ENCODE measurements at places on chromosomes 5 and 9. TPM values are rescaled to one million over a fixed set of nuclear protein-coding genes. Genes with fewer than 3 reads are reported as not detected.

DNA sequence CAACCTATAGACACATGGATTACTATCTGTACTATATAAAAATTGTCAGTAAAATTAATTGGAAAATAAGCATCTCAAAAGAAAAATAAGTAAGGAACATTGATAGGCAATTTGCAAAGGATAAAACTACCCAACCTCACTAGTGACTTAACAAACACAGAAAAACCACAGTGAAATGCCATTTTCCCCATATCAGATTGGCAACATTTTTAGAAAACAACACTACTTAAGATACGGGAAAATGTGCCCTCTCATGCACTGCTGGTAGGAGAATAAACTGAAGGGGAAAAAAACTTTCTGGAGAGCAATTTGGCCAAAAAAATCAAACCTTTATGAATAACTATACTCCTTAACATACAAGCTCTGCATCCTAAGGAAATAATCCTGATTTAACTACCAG lies 254.0 kb downstream of the DEPDC1B start:
- no peak for DNase-seq

GRCh38 chr9:31275419-31275818 lies 1109.0 kb upstream of the ACO1 start:
- DNase-seq = no peak

DNA sequence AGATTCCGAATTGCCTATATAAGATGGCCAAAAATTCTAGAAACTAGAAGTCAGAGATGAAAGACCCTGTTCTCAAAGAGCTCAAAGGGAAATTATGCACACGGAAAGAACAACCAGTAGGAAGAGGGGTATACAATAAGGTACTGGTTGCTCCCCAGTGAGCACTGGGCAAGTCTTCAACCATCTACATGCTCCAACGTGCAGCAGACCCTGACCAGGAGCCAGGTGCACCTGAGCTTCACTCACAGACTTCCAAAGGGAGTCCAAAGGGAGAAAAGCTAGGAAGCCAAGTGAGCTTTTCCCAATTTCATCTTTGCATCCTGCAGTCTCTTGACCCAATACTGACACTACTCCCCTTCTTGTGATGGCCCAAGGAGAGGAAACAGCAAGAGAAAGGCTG lies 3.9 kb downstream of the REEP5 start:
- DNase-seq = no peak

- no peak for DNase-seq
Observed at GRCh38 chr5:114435885-114436299, 74.0 kb downstream of the KCNN2 start.

GRCh38 chr5:104412649-104413240 lies 850.2 kb upstream of the NUDT12 start:
- DNase-seq = no peak

GRCh38 chr9:114588210-114588609 lies 641 bp downstream of the ATP6V1G1 start:
- no peak for DNase-seq

DNA sequence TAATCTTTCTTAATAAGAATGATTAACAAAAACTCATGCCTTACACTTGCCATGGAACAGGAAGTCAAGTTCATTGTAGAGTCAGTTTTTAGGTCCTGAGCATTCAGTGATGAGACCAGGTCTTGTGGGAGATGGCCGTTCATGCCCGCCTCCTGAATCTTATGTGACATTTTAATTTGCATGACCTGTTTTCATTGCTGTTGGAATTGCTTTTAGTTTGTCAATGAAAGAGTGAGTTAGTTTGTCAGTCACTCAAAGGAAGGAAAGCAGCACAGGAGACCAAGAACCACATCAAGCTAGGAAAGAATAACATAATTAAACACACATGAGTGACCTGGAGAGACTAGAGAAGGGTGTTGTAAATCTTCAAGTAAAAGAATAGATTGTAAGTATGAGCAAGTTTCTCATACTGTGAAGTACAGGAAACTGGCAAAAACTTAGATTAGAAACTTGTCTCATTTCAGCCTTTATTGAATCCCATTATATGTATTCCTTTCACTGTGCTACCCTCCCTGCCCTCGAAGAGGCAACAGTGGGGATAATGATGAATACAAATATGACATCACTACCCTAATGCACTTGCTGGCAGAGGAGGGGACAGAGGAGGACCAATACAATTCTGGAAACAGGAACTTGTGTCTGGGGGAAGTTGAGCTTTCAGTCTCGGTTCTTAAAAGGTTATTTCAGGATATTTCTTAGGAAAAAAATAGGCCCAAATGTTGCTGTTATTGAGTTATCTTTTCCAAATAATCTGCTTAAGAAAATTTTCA lies 64.3 kb upstream of the C6 start:
- no peak for DNase-seq

GRCh38 chr5:96157841-96158291 lies 196.2 kb upstream of the ELL2 start:
- DNase-seq = no peak

DNA sequence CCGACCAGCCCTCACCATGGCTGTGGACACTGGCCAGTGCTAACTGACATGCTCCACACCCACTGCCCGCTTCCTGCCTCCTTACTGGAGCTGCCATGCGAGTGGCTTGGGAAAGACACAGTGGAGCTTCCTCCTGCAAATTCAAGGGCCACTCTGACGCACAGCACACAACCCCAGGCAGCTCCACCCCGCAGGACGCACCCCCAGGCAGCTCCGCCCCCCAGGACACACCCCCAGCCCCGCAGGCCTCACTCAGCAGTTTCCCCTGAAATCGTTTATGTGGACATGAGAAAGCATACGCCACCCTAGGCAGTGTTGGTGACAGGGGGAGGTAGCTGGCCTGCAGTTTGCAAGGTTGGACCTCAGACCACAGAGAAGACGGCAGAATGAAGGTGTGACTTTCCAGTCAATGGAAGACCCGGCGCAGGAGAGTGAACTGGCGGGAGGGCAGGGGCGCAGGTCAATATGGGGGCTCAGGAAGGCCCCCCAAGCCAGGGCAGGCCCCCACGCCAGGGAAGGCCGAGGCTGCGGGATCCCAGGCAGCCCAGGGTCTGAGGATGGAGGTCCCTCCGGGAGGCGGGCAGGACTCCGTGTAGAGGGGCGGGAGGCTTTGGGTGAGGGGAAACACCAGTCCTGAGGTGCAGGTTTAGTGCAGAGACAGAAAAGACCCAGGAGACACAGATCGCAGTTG lies 21.6 kb downstream of the LPCAT1 start:
- DNase-seq = no peak

DNA sequence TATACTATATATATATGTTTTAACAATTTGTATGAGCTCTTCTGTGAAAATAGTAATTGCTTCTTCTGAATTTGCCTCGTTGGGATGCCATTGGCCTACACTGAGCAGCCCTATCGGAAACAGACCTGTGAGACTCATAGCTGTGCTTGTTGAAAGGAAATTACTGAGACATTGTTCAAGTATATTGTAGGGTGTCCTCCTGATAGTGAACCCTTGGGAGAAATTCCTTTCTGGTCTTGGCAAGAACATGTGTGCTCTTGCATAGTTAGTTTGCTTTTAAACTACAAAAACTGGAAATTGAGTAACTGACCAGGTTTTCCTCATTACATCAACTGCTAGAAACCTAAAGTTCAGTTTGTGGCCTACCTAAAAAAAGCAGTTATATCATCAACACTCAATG lies 160.9 kb downstream of the LURAP1L start:
- DNase-seq = no peak

The TUSC1 gene
- polyA plus RNA-seq = 3.6 TPM

The ASPN gene
- 1.1 TPM for polyA plus RNA-seq

The MLANA gene
- polyA plus RNA-seq = not detected

The GOLM1 gene
- 75.0 TPM for polyA plus RNA-seq

The ST8SIA4 gene
- 0.02 TPM for polyA plus RNA-seq

The FAT2 gene
- 0.01 TPM for polyA plus RNA-seq

The TAF11L5 gene
- not detected for polyA plus RNA-seq

All from AG04450 (cell line).